ENCODE measurements at places on chromosomes 6 and 20. TPM values are rescaled to one million over a fixed set of nuclear protein-coding genes. Genes with fewer than 3 reads are reported as not detected.

Gene GLP1R
- polyA plus RNA-seq: 0.62 TPM

Gene PRL
- 0.15 TPM for polyA plus RNA-seq

DNA sequence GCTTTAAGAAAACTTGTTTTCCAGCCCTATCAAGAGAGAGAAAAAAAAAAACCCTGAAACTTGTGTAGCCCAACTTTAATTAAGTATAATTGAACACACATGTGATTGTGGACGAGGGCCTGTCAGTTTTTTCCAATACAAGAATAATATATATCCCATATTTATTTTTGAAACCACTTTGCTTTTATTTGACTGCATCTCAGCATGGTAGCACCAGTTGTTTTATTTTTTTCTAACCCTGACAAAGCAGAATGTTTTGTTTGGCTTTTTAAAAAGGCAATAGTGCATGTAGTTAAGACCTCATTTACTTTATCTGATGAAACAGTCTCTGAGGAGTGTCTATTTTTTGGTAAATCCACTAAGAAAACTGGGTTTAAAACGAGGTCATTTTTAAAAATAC lies 257.7 kb downstream of the CDKAL1 start:
- DNase-seq: no peak

Gene MATN4
- polyA plus RNA-seq: 0.55 TPM

- no peak for DNase-seq
Measured at GRCh38 chr6:39178235-39178634, 51.0 kb downstream of the KCNK5 start.

DNA sequence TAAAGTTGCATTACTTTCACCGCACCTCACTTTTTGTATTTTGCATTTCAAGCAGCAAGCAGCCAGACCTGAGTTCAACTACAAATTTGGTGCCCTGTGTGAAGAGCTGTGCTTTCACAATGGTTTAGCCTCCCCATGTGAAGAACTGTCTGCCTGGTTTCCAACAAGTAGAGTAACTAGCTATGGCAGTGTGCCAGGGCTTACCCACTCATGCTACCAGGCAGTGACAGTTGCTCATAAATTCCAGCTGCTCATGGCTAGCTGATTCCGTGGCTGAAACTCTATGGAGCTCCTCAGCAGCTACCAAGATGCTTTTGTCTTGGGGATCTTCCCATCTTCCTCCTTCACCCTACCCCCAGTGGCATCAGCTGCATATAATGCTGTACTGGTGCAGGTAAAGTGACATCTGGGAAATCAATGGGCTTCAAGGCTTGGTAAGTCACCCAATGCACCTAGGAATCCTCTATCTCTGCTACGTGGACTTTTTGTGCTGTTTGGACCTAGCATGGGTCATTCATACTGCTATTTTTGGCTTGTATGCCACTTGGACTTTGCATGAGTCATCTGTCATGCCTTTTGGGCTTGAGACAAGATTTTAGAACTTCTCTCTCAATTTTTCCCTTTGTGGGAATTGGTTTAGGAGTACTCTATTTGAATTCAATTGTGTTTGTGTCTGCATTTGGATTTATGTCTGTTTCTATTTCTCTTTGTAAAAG lies 176.5 kb upstream of the GJE1 start:
- no peak for DNase-seq

Gene HAO1
- polyA plus RNA-seq: not detected

Gene SMIM13
- polyA plus RNA-seq: 15.6 TPM

Gene RIMS1
- 2.5 TPM for polyA plus RNA-seq

DNA sequence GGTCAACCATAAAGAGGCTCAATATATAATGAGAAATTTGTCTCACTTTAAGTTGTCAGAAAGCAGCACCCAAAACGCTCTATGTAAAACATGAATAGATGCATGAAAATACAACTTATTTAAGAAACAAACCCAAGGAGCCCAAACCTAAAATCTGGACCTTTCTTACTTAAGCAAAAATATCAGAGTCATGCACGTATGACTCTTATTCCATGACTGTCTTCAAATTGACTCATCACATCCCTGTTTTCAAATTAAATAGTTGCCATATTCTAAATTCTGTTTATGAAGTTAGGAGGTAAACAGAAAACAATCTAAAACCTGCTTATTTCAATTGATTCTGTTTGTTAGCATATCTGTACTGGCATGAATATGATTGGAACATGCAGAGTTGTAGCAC lies 42.1 kb downstream of the ANKRD6 start:
- DNase-seq: no peak

DNA sequence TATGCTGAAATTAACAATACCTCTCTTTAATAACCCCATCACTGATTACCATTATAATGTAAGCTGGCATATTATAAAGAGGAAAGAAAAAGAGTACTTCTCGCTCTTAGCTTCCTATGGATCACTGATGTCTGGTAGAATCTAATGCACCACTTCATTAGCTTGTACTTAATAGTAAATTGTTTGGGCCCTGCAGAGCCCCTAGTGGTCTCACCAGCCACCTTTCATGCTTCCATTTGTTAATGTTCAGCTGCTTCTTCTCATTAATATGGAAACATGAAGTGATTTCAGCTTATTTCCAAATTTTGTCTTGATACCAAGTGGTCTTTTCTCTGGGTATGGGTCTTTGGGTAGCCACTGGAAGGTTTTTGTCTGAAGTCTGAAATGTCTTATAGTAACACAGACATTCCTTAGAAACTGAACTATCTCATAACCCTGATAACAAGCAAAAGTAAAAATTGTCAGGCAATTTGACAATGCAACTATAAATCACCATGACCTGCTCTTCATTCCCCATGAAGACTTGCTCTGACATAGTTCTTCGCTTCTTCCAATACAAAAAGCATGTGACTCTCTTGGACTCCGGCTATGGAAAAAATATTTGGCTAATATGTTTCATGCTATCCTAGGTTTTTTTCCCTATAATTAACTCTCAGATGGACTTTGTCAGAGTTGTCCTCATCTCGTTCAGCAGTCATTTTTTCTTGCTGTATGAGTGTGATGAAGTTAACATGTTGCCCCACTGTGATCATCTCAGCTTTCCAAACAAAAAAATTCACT lies 395.8 kb upstream of the MARCKS start:
- no peak for DNase-seq

All from renal cortex interstitium (tissue), 15 donors.